GM23248 (cell line): ENCODE measurements at places on chromosomes 2 and 18. TPM values are rescaled to one million over a fixed set of nuclear protein-coding genes. Genes with fewer than 3 reads are reported as not detected.

TMEFF2 gene
- 0.13 TPM in 1 of 2 replicates, not detected in the other for polyA plus RNA-seq

TUBA3E gene
- polyA plus RNA-seq, result not detected in 2 replicates

CRYGD gene
- not detected in 2 replicates for polyA plus RNA-seq

LONRF2 gene
- not detected in 2 replicates for polyA plus RNA-seq

LIMS4 gene
- polyA plus RNA-seq, result 1.8 and 2.0 TPM in 2 replicates

ENOSF1 gene
- polyA plus RNA-seq, result 18.0 and 20.0 TPM in 2 replicates

IL1RN gene
- 0.14 TPM in 1 of 2 replicates, not detected in the other for polyA plus RNA-seq

PRSS56 gene
- not detected in 2 replicates for polyA plus RNA-seq

ERICH2 gene
- not detected in 2 replicates for polyA plus RNA-seq

PDCD1 gene
- not detected in 2 replicates for polyA plus RNA-seq

HOXD12 gene
- polyA plus RNA-seq, result 0.14 and 0.19 TPM in 2 replicates

ASIC4 gene
- polyA plus RNA-seq, result not detected in 2 replicates

COL6A3 gene
- 344 and 350 TPM in 2 replicates for polyA plus RNA-seq

HOXD11 gene
- 27.7 and 30.0 TPM in 2 replicates for polyA plus RNA-seq

UPP2 gene
- polyA plus RNA-seq, result not detected in 2 replicates

ALK gene
- 0.05 TPM in 1 of 2 replicates, not detected in the other for polyA plus RNA-seq

ALPP gene
- not detected in 2 replicates for polyA plus RNA-seq

CEP76 gene
- 6.5 TPM in 2 replicates for polyA plus RNA-seq

LIPG gene
- 0.11 and 0.38 TPM in 2 replicates for polyA plus RNA-seq
